Right renal pelvis (tissue), 4 donors: ENCODE measurements at places on chromosomes 2 and 18. TPM values are rescaled to one million over a fixed set of nuclear protein-coding genes. Genes with fewer than 3 reads are reported as not detected.
A peak's percentile ranks its signal among the peaks of the same experiment; 100 is the strongest.

The MBP gene
- polyA plus RNA-seq = 25.1 TPM

The ELOA2 gene
- not detected for polyA plus RNA-seq

The ABHD1 gene
- polyA plus RNA-seq = 1.2 TPM

The SPATA3 gene
- not detected for polyA plus RNA-seq

The SCN2A gene
- 2.8 TPM for polyA plus RNA-seq

The IL1F10 gene
- not detected for polyA plus RNA-seq

The MDH1B gene
- 12.7 TPM for polyA plus RNA-seq

The PLCD4 gene
- 9.0 TPM for polyA plus RNA-seq

The PREB gene
- 46.4 TPM for polyA plus RNA-seq

The RAB27B gene
- polyA plus RNA-seq = 4.1 TPM

The SGPP2 gene
- 18.3 TPM for polyA plus RNA-seq

The CLIP4 gene
- polyA plus RNA-seq = 16.2 TPM

The LOXL3 gene
- 10.6 TPM for polyA plus RNA-seq

DNA sequence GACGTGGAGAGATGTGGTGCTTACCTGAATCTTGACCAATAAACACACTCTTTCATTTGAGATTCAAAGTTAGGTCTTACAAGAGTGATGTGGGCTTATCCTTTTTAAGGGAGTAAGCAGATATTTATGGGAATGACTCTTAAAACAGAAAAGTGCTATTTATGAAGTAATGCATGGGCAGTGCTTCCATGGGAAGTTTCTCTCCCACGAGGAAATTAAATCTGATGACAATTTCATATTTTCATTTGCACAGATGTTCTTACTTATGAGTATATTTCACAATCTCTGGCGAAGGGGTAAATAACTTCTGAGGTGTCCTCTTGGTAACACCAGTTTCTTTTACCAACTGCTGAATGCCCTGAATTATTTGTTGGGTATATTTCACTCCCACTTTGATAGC, 21.0 kb downstream of the PNPT1 start:
- no peak for DNase-seq

GRCh38 chr2:220129391-220129790, 502.0 kb downstream of the SLC4A3 start:
- DNase-seq = no peak

- no peak for DNase-seq
Measured at GRCh38 chr18:73458186-73458964, 590.6 kb upstream of the NETO1 start.

- no peak for DNase-seq
Measured at GRCh38 chr18:57819671-57820460, 16.8 kb upstream of the ATP8B1 start.

GRCh38 chr18:35661483-35662146, 80.1 kb downstream of the GALNT1 start:
- no peak for DNase-seq

GRCh38 chr2:141554810-141555209, 576.0 kb downstream of the LRP1B start:
- peak; percentile 12 for DNase-seq

- no peak for DNase-seq
Measured at GRCh38 chr2:153967248-153967973, 95.7 kb downstream of the GALNT13 start.

GRCh38 chr2:157261199-157261782, 3.8 kb downstream of the GALNT5 start:
- no peak for DNase-seq

DNA sequence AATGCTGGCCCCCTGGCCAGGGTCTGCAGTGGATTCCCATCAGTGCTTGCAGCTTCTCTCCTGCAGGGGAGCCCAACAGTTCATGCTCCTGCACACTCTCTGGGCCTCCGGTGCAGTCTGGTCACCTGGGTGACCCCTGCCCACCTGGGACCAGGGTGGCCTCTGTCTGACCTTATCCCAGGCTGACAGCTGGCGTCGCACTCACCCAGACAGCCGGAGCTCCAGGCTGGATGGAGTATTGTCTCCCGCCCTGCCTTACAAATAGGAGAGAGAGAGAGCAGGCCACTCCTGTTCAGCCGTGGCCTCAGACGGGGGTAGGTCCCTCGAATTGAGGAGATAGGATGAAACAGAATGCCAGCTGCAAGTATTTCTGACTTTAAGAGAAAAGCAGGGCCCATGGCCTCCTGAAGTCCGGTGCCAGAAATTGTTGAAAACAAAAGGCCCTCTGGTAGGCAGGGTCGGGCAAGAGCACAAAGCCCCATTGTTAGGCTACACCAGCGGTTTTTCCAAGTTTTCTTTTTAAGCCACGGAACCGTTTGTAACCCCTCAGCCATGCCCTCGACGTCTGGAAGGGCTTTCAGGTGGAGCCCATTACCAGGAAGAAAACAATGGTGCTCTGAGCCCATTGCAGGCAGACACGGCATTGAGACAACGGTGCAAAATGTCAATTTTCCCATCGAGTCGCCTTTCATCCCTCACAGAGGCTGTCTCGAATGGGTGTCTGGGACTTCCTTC, 258.4 kb downstream of the BCL11A start:
- no peak for DNase-seq

- no peak for DNase-seq
Measured at GRCh38 chr18:40523287-40523686, 1431.7 kb upstream of the PIK3C3 start.

DNA sequence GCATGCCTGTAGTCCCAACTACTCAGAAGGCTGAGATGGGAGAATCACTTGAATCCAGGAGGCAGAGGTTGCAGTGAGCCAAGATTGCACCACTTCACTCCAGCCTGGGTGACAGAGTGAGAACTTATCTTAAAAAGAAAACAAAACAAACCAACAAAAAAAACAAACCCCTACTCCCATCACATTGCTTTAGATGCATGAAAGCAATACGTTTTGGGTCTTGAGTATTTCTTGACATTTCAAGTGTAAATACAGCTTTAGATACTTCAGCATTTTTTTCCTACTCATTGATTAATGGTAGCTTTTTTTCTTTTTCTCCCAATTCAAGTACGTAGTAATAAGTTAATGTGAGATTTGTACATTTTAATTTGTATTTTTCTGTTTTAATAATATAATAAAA, 20.3 kb downstream of the RASGRP3 start:
- no peak for DNase-seq

GRCh38 chr2:29874745-29875144, 46.6 kb downstream of the ALK start:
- DNase-seq = no peak

DNA sequence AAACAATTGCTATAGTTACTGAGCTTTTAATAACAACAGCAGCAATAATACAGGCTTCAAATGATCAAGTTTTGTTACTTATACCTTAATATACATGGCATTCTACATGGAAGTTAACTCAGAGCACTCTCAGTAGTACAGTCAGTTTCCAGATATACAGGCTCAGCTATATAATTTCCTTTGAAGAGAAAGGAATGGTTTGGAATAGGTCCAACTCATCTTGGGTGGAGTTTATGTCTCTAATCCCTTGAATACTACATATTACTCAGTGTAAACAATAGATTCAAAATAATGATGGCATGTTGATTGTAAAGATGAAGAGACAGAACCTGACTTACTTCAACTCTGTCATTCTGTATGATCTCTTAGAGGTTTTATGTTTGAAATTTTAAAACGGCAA, 174.9 kb downstream of the EPHA4 start:
- no peak for DNase-seq

- DNase-seq = peak; percentile 11
Measured at GRCh38 chr2:47402555-47402804, 476 bp upstream of the MSH2 start.

GRCh38 chr2:60539140-60539539, 14.3 kb downstream of the BCL11A start:
- DNase-seq = no peak

GRCh38 chr2:118493213-118493612, 354.2 kb downstream of the EN1 start:
- no peak for DNase-seq
